NAMALWA (cell line): ENCODE measurements at places on chromosomes 7 and 10.
A peak's percentile ranks its signal among the peaks of the same experiment; 100 is the strongest.

GRCh38 chr7:36937754-36938563, 213.7 kb upstream of the AOAH start:
- peak; percentile 32 for DNase-seq

- DNase-seq: no peak
These were observed 205.8 kb downstream of the HECW1 start for GRCh38 chr7:43318188-43318770.

DNA sequence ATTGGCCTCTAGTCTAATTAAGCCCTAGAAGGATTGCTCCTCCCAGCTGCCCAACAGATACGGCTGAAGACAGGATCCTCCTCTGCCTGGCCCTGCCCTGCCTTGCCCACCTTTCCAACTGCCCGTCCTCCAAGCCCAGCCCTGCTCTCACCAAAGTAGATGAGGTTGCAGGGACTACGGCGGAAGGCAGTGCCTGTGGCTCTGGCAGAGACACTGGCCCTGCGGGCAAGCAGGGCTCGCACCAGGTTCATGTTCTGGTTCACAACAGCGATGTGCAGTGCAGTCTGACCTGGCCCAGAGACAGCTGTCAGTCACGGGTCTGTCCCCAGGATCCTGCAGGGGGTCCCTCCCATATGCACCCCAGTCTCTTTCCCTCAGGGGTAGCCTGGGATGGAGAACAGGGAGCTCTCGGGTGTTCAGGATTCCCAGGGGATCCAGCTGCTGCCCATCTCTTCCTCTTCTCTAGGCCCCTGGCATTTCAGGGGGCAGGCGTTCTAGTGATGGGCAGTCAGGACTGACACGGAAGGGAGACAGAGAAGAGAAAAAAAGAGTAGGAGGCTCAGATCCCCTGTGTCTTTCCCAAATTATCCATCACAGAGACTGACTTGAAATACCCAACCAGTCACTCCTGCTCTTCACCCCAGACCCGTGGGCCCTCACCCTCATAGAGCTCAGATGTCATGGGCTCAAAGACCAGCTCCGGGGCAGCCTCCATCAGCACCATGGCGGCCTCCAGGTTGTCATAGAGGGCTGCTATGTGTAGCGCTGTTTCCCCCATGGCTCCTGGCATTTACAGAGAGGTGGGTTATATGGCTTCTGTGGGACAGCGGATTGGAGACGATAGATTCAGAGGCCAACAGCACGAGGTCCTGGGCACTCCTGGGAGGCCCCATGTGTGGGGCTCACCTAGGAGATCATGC, 8.3 kb downstream of the TRPV6 start:
- no peak for DNase-seq

DNA sequence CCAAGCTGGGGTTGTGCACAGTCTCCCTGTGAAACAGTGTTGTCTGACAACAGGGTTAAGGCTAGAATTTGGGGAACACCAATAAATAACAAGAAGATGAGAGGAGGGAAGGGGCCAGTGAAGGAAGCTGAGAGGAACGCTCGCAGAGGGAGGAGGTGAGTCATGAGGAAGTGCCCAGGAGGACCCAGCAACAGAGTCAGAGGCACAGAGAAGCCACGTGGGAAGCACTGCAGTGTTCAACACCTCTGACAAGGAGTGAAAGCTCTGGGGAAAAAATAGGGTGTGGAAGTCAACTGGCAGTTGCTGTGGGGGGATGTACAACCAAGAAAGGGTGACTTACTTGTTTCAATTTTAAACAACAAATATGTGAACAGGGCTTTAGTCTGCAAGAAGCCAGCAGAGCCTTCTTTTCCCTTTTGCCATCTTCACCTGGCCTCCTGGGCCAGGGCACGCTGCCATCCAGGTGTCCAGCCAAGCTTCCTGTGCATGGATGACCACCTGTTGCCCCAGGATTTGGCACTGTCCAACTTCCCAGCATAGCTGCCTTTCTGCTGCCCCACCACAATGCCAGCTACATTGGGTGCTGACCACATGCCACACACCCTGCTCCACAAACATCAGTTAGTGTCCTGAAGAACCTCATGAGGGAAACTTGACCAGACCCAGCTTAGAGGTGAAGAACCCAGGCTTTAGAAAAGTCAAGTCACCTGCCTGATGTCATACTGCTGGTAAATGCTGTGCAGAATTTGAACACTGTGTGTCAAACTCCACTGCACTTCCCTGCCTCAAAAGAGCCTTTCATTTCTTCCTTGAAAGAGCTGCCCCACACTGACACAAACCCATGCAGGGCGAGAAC, 69.6 kb downstream of the ATXN7L1 start:
- no peak for DNase-seq

GRCh38 chr7:137873524-137873923, 26.8 kb upstream of the DGKI start:
- no peak for DNase-seq
